KG1 (cell line): ENCODE measurements at places on chromosomes 16 and 17.

- DNase-seq: no peak
These were observed 199.1 kb downstream of the KATNIP start for GRCh38 chr16:27748868-27749546.

GRCh38 chr17:57779706-57780105, 34.6 kb upstream of the CCDC182 start:
- DNase-seq: no peak

- DNase-seq: no peak
These were observed 25.5 kb upstream of the BCO1 start for GRCh38 chr16:81212830-81213465.

GRCh38 chr16:89404561-89404960, 85.8 kb downstream of the ANKRD11 start:
- DNase-seq: no peak

GRCh38 chr17:72031219-72031884, 89.5 kb upstream of the SOX9 start:
- no peak for DNase-seq

DNA sequence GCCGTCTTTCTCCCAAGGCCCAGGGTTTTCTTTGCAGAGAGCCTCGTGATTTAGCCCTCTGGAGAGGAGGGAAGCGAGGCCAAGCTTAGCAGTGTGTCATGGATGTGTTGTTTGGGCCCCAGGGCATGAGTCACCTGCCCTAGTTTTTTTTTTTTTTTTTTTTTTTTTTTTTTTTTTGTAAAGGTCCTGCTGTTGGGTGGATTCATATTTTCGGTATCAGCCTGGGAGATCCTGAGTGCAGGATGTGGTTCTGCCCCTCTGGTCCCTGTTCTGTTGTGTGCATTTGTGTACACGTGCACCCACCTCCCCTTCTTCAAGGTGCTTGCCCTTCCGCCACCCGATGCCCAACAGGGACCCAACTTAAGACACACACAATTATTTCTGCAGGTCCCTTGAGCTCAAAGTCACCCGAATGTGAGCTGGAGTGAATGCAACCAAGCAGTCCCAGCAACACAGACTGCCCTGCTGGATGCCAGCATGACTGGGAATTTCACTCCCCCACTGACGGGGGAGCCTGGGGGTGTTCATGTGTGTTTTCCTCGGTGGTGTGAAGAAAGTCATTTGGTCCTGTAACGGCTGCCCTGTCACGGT, 265.8 kb upstream of the TNRC6C start:
- no peak for DNase-seq

DNA sequence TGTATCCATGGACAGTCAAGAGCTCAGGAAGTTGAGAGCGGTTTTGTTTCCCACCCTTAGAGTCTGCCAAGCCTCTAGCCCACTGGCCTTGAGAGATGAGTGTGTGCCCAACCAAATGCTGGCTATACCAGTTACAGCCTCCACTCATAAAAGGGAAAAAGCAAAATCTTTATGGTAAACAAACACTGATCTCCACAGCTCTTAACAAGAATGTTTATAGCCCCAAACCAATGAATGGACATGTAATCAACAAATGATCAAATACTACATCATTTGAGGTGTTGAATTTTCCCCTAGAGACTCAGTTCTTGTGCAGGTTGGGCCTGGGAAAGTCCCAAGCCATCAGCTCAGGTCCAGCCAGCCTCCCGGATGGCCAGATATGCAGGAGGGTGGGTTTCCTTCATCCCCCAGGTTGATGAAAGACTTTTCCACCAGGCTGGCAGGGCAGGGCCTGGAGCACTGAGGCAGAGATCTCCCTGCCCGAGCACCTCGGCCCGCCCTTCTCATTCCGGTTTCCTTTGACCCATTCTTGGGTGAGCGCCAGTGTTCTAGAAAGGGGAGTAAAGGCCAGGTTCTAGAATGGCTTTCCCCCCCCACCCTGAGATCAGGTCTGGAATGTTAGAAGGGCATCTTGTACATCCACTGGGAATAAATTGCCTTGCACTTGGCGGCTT, 3.9 kb upstream of the EFTUD2 start:
- no peak for DNase-seq

DNA sequence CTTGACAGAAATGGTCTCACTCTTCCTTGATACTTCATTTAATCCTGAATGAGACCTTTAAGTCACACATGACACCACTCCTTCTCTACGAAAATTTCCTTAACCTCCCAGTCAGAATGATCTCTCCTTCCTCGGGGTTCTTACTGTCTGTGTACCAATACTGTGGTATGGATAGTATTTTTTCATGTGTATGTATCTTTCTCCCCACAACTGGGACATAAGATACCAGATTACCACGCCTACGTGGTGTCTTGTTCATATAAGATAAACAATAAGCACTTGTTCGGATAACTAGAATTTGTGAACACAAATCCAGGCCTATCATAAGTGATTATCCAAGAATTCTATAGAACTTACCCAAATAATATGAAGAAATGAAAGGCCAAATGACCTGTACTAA, 11.3 kb downstream of the NUP88 start:
- no peak for DNase-seq

- no peak for DNase-seq
These were observed 13.3 kb upstream of the NUDT16L1 start for GRCh38 chr16:4679850-4680636.

- DNase-seq: no peak
These were observed 29.8 kb upstream of the C1QL1 start for GRCh38 chr17:44997733-44998520.

DNA sequence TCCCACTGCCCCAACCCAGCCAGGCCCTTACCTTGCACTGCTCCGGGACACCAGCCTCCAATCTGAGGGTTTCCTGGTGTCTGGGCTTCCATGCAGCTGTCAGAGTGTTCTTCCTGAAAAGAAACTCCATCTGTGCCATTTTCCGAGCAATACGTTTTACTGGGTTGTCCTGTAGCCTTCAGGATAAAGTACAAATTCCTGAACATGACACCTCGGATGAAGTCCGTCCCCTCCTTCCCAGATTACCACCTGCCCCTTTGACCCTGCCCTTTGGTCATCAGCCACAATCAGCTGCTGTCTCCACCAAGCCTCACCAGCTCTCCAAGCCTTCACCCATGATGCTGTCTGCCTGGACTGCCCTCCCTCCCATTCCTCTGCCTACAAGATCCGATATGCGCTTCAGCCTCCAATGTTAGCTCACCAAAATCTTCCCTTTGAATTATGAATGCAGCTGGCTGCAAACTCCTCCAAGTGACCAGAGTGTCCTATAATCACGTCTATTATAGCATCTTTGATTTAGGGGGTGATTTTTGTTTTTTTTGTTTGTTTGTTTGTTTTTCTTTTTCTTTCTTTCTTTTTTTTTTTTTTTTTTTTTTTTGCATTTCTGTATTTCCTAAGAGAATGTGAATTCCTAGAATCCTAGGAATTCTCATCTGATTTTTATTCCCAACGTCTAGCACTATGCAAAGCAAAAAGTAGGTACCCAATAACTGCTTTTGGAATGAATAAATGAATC, 60.6 kb upstream of the KIFC3 start:
- no peak for DNase-seq
